ENCODE measurements at places on chromosomes 1 and 21.

GRCh38 chr1:198641501-198641900, 2.7 kb downstream of the PTPRC start:
- no peaks in the 10 kb centered on the region for H3K4me1 ChIP-seq
- no peak overlapping the region for H3K4me3 ChIP-seq
- H3K27ac ChIP-seq = no peak overlapping the region
- no peak for DNase-seq
- no peaks in the 10 kb centered on the region for H3K36me3 ChIP-seq

DNA sequence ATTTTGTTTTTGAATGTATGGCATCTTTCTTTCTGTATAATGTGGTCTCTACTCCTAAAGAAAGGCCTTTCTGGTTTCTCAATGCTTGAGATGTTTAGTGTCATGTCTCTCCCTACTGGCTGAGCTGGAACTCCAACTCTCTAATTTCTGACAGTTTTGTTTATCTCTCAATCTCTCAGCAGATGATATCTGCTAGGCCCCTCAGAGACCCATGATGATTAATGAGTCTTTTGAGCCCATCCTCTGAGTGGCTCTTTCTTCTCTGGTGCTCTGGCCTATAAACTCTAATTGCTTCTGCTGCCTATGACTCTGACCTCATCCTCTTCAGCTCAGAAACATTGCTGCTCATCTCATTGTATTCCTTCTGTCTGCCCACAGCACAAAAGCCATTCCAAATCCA, 46.6 kb downstream of the CRB1 start:
- no peak overlapping the region for H3K4me3 ChIP-seq
- no peaks in the 10 kb centered on the region for H3K4me1 ChIP-seq
- H3K36me3 ChIP-seq = no peaks in the 10 kb centered on the region

GRCh38 chr21:41578716-41579115, 70.8 kb upstream of the TMPRSS2 start:
- H3K4me3 ChIP-seq = no peak overlapping the region
- no peaks in the 10 kb centered on the region for H3K27me3 ChIP-seq
- no peaks in the 10 kb centered on the region for H3K36me3 ChIP-seq
- peaks cover 5% of the 10 kb centered on the region for H3K4me1 ChIP-seq
- no peak overlapping the region for H3K27ac ChIP-seq

GRCh38 chr1:226332947-226333346, 24.0 kb upstream of the LIN9 start:
- H3K27me3 ChIP-seq = no peaks in the 10 kb centered on the region
- H3K27ac ChIP-seq = no peak overlapping the region
- H3K4me3 ChIP-seq = no peak overlapping the region
- DNase-seq = no peak
- H3K4me1 ChIP-seq = no peaks in the 10 kb centered on the region

GRCh38 chr1:226958300-226958699, 18.2 kb downstream of the COQ8A start:
- no peak overlapping the region for H3K27ac ChIP-seq
- no peak overlapping the region for H3K4me3 ChIP-seq
- no peak for DNase-seq
- H3K27me3 ChIP-seq = no peaks in the 10 kb centered on the region
- H3K36me3 ChIP-seq = no peaks in the 10 kb centered on the region
- no peaks in the 10 kb centered on the region for H3K4me1 ChIP-seq

DNA sequence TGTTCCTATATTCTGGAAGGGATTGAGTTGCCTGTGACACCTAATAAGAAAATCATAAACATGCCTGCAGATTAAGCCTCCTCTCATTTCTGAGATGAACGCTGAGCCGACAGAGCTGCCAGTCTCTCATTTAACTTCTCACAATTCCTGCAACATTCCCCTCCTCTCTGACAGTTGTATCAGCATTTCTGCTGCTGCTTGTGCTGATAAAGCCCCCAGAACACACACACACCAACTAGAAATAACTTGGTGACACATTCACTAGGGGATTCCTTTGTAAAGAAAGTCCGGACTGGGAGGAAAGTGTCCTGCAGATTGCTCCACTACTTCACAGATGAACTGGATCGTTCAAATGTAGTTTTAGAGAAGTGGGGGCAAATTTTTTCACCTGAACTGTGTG, 437.3 kb downstream of the PLA2G4A start:
- no peaks in the 10 kb centered on the region for H3K4me1 ChIP-seq
- no peak for DNase-seq
- no peaks in the 10 kb centered on the region for H3K27me3 ChIP-seq
- H3K27ac ChIP-seq = no peak overlapping the region

GRCh38 chr1:21704145-21704544, 35.0 kb upstream of the RAP1GAP start:
- peaks cover 2% of the 10 kb centered on the region for H3K4me1 ChIP-seq
- peaks cover 40% of the 10 kb centered on the region for H3K36me3 ChIP-seq
- H3K27ac ChIP-seq = no peak overlapping the region
- no peak overlapping the region for H3K4me3 ChIP-seq
- no peak for DNase-seq
